G401 (cell line): ENCODE measurements at places on chromosomes 13 and 19.

GRCh38 chr13:21450936-21451335 lies 8.2 kb downstream of the ZDHHC20 start:
- no peak for DNase-seq

GRCh38 chr13:95676105-95676761 lies 706 bp upstream of the DNAJC3 start:
- DNase-seq: no peak

- DNase-seq: no peak
Measured at GRCh38 chr19:54517483-54517882, 14.9 kb downstream of the LAIR2 start.

GRCh38 chr19:41960973-41961372 lies 1.9 kb upstream of the RABAC1 start:
- DNase-seq: no peak

GRCh38 chr13:76775088-76775740 lies 111.0 kb downstream of the KCTD12 start:
- no peak for DNase-seq

GRCh38 chr13:29943273-29943672 lies 92.9 kb upstream of the UBL3 start:
- DNase-seq: no peak

GRCh38 chr13:26019881-26020870 lies 31.6 kb downstream of the SHISA2 start:
- DNase-seq: no peak

DNA sequence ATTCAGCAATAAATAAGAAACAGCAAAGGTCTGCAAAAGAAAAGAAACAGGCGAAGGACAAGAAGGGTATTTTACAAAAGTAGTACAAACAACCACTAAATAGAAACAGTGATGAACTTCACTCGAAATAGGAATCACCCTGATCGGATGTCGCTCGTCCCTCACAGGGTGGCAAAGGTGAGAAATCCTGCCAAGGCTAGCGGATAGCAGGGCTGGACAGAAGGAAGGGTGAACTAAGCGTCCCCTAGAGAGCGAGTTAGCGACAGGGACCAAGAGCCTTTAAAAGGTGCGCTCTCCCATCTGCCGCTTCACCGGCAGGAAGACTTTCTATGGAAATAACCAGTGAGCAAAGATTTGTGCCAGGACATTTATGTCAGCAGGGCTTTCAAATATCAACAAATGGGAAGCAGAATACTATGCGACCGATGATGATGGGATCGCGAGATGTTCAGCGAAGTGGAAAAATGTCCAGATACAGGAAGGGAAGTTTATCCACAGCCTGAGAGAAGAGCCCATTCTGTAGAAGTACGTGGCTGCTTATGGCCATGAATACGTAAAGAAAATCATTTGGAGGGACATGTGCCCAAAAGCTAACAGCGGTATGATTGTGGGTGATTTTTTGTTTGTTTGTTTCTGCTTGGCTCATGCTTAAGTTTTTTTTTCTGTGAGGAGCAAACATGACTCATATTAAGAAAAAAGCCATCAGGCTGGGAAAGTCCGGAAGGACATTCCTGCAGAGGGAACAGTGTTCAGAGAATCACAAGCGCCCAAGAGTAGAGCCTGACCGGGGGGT lies 18.9 kb downstream of the ELAVL1 start:
- DNase-seq: peak; percentile 64

GRCh38 chr19:42313096-42313839 lies at the start of gene TMEM145:
TMEM145 (plus strand) TSS chr19:42313309; CDS start chr19:42313377, 68 bp downstream.
- peak; percentile 76 for DNase-seq

DNA sequence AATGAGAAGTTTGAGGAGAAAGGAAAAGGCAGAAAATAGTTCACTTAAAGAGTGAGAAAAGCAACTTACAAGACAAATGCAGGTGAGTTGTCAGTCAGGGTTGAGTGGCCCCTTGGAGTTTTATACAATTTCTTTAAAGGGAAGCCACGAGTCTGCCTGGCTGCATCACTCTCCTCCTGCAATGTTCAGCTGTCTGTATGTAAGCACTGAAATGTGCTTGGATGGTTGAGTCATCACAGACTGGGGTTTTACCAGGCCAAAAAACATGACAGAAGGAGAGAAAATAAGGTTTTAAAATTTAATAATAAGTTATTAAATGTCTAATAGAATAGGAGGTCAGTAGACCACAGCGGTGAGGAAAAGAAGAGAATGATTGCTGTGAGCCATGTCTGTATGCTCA lies 51.0 kb upstream of the FGF14 start:
- no peak for DNase-seq

GRCh38 chr13:74280093-74280794 lies 146.0 kb upstream of the KLF12 start:
- DNase-seq: no peak

DNA sequence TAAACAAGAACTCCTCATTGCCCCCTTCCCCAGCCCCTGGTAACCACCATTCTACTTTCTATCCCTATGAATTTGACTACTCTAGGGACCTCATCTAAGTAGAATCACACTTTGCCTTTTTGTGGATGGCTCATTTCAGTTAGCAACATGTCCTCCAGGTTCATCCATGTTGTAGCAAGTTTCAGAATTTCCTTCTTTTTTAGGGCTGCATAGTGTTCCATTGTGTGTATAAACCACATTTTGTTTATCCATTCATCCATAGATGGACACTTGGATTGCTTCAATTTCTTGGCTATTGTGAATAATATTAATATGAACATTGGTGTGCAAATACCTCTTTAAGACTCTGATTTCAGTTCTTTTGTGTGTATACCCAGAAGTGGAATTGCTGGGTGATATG lies 4.8 kb upstream of the DHRS12 start:
- DNase-seq: no peak

DNA sequence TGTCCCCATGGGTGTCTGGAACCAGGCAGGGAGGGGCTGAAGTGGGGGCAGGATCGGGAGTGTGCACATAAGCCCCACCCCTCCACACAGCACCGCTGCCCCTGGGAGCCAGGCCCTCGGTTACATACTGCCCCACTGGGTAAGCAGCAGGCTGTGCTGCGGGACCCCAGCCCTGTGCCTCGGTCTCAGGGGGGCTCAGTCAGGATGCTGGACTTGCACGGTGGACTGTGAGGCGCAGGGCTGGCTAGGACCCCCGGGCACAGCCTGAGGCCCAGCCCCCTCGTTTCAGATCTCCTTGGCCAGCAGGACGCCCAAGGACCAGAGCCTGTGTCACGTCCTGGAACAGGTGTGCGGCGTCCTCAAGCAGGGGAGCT lies 16.3 kb downstream of the MPND start:
- no peak for DNase-seq

- DNase-seq: no peak
Measured at GRCh38 chr13:31997641-31998040, 33.9 kb upstream of the FRY start.

DNA sequence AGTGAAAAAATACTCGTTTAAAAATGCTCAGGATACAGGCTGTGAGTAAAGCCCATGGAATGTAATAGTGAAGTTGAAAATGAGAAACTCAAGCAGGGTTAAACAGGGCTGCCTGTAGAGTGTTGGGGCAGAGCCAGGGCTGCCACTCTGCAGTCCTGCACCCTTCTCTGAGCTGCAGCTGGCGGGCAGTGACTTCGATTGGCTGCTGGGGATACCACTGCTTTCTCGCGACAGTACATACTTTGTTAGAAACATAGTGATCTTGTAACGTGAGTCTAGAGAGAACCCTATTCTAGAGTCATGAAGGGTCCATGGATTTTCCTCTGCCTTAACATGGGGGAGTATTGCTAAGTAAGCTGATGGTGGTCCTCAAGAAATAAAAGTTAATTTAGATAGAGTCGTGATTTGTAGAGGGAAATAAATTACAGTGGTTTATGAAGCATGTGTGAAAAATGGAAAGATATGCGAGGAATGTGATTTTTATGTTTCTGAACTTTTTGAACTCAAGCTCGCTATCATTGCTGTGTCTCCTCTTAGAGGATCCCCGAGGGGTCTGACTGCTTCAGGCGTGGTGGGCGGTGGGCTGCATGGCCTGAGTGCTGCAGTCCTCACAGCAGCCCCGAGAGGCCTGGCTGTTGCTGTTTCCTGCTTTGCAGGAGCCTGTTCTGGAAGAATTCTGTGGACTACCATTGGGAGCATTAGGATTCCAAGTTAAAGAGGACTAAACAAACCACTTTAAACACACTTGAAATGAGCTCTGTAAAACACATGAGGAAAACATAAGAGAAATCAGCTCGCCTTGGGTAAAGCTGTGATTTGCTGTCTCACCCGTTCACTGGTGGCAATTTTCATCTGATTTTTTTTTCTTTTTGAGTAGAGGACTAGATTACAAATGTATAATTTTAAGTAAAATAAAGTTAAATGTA lies 95.7 kb downstream of the ARHGEF7 start:
- no peak for DNase-seq

GRCh38 chr19:18637673-18638630 lies 1.1 kb downstream of the KLHL26 start:
- DNase-seq: peak; percentile 67

DNA sequence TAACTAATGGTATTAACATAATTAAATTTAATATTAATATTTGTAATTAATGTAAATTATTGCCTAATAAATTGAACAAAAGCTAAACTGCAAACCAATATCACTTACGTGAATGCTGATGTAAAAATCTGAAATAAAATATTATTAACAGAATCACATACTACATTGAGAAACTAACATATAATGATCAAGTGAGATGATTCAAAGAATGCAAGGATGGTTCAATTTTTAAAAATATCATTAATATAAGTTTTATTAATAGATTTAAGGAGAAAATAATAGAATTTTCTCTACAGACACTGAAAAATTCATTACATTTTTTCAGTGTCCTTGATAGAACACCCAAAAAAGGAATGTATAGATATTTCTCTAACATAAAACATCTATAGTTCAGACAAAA lies 23.5 kb upstream of the EBPL start:
- DNase-seq: no peak

- DNase-seq: no peak
Measured at GRCh38 chr19:47113850-47114651, 475 bp upstream of the ZC3H4 start.

- no peak for DNase-seq
Measured at GRCh38 chr19:662207-662961, 630 bp downstream of the RNF126 start.

DNA sequence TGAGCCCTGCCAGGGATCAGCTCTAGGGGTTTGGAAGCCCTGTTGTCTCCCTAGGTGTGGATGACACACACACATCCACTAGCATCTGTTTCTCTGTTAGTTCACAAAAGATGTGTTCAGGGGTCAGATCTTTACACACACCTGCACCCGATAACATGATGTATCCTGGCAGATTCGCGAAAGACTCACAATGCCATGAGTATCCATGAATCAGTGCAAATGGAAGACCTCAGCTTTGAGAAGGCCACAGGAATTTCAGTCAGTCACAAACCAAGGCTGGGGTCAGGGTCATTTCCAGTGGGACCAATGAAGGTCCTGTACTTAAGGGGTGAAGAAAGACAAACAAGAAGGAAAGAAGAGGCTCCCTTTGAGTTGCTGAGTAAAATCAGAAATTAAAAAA lies 898.2 kb downstream of the UQCRFS1 start:
- DNase-seq: no peak

- DNase-seq: no peak
Measured at GRCh38 chr19:38650911-38651584, 3.6 kb downstream of the ACTN4 start.

GRCh38 chr13:73872397-73872796 lies 261.8 kb downstream of the KLF12 start:
- no peak for DNase-seq

GRCh38 chr19:31543456-31543855 lies 194.2 kb upstream of the TSHZ3 start:
- DNase-seq: no peak

GRCh38 chr19:31220540-31220939 lies 128.7 kb downstream of the TSHZ3 start:
- no peak for DNase-seq

- peak; percentile 42 for DNase-seq
Measured at GRCh38 chr19:1360818-1361461, 22.8 kb upstream of the NDUFS7 start.

GRCh38 chr19:39154629-39155100 lies 29.1 kb downstream of the PAK4 start:
- no peak for DNase-seq

- DNase-seq: peak; percentile 91
Measured at GRCh38 chr13:44079413-44080205, 199.9 kb downstream of the LACC1 start.

DNA sequence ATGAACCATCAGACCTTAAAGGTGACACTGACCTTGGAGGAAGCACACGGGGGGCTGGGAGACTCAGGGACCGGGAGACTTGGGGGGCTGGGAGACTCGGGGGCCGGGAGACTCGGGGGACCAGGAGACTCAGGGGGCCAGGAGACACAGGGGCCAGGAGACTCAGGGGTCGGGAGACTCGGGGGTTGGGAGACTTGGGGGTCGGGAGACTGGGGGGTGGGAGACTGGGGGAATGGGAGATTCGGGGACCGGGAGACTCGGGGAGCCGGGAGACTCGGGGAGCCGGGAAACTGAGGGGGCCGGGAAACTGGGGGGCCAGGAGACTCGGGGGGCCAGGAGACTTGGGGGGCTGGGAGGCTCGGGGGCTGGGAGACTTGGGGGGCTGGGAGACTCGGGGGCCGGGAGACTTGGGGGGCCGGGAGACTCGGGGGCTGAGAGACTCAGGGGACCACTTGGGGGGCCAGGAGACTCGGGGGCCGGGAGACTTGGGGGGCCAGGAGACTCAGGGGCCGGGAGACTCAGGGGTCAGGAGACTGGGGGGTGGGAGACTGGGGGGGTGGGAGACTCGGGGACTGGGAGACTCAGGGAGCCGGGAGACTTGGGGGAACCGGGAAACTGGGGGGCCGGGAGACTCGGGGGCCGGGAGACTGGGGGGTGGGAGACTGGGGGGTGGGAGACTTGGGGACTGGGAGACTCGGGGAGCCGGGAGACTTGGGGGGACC lies 62.9 kb downstream of the RASA3 start:
- no peak for DNase-seq

GRCh38 chr19:38684862-38685665 lies 37.6 kb downstream of the ACTN4 start:
- DNase-seq: no peak

- DNase-seq: no peak
Measured at GRCh38 chr13:20787180-20787579, 13.4 kb upstream of the EEF1AKMT1 start.

DNA sequence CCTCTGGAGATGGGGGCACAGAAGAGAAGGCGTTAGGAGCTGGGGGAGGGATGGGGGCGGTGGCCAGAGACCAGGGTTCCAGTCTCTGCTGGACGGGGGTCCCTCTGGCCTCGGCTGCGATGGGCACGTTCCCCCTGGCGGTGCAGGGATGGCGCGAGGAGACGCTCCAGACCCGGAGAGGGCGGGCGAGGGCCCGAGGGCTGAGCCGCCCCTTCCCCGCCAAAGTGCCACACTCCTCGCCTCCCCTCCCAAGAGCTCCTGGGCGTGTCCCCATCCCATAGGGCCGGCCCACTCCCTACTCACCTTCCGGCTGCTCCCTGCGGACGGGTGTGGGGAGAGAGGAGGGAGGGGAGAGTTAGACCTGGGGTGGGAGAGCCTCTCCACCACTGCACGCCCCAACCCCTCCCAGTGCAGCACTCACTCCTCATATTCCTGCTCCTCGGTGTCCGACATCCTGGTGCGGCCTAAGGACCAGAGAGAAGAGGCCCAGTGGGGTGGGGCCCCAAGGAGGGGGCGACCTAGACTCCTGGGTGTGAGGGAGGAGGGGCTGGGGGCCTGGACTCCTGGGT lies 2.2 kb downstream of the TNNT1 start:
- peak; percentile 55 for DNase-seq

- no peak for DNase-seq
Measured at GRCh38 chr19:6738787-6739389, 592 bp upstream of the TRIP10 start.

GRCh38 chr13:47211106-47211505 lies 314.3 kb upstream of the HTR2A start:
- DNase-seq: no peak
